CD4-positive, alpha-beta T cell treated with Interleukin-10 for 1 hour (primary cell): ENCODE measurements at places on chromosomes 1 and 21.

DNA sequence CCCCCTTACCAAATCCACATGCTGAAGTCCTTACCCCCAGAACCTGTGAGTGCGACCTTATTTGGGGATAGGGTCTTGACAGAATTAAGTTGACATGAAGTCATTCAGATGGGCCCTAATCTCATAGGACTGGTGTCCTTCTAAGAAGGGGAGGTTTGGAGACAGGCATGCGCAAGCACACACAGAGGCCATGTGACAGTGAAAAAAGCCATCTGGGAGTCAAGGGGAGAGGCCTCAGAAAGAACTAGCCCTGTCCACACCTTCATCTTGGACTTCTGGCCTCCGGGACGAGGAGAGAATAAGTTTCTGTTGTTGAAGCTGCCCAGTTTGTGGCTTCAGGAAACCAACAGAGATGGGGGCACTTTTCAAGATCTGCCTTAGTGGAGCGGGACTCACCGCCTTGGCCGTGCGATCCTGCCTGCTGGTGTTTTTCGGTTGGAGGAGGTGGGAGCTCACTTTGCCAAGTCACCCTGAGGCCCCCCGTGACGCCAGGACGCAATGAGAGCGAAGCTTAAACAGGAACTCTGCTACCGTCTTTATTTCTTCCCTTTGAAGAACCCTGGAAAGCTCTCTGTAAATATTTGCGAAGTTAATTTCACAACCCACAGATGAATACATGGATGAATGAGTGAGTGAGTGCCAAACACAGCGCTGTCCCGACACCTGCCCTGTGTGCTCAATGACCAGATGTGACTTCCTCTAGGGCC, 42.5 kb upstream of the C1orf174 start:
- DNase-seq, result no peak

DNA sequence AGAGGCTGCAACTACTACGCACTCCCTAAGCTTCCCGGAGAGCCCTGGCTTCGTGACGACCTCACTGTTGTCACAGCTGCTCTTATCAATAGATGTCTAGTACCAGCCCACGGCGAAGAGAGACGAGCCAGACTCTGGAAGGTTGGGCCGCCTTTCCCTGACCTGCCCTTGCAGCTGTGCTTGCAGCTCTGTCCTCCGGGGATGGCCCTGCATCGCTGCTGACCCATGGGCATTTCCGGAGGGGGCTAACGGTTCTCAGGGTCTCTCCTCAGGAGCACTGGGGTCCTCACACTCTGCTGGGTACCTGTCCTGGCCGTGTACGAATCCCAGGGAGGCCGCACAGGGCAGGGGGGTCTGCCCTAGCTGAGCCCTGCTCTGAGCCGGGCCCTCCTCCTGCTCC, 93.8 kb upstream of the COL6A1 start:
- DNase-seq, result no peak

- no peak for DNase-seq
Observed at GRCh38 chr1:11188381-11188780, 774 bp upstream of the ANGPTL7 start.

DNA sequence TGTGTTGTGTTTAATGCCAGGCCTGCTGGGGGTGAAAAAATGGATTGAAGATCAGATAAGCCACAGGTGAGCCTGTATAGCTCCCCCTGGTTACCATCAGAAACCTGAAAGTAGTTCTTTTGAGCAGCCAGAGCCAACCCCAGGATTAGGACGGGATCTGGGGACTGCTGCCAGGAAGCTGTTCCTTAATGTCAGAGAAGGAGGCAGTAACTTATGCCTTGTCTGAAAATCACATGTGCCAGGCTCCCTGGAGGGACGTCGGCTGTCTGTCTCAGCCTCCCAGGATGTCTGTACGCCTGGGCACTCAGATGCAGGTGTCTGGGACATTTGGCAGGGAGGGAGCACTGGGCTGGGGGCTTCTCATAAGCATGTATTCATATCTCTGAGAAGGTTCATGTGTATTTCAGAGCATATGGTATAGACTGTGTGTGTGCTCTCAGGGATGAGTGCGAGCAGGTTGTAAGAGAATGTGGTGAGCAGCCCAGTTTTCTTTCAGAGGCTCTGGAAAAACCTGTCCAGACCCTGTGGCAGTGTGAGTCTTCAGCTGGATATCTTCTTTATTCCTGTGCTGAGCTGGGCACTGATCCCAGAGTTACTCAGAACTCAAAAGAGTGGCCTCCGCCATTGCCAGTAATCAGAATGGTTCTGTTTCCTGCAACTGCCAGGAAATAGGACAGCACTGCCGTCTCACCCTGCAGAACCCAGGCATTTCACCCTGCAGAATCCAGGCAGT, 2.8 kb downstream of the FAM43B start:
- no peak for DNase-seq

GRCh38 chr1:58005212-58005611, 541.3 kb downstream of the OMA1 start:
- DNase-seq, result no peak

DNA sequence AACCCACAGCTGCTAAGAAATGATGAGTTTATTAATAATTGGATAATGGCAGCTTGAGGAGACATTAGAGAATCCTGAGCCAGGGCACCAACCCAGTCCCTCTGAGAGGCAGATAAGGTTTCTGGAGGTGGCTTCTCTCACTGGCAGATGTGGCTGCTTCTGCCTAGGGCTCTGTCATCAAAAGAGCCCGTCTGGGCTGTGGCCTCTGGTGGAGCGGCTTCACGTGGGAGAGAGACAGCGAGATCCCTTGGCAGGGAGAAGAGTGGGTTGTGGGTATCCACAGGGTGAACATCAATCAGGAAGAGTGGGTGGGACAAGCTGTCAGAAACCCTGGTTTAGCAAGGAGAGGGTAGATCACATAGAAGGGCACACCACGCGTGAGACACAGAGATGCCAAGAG, 30.0 kb downstream of the VWA5B1 start:
- no peak for DNase-seq

GRCh38 chr1:8910914-8911313, 32.4 kb upstream of the ENO1 start:
- no peak for DNase-seq

- no peak for DNase-seq
Observed at GRCh38 chr1:65175171-65176055, 27.4 kb downstream of the AK4 start.
